Thymus (tissue), 14 donors: ENCODE measurements at places on chromosomes 16 and 17. TPM values are rescaled to one million over a fixed set of nuclear protein-coding genes. Genes with fewer than 3 reads are reported as not detected.

DNA sequence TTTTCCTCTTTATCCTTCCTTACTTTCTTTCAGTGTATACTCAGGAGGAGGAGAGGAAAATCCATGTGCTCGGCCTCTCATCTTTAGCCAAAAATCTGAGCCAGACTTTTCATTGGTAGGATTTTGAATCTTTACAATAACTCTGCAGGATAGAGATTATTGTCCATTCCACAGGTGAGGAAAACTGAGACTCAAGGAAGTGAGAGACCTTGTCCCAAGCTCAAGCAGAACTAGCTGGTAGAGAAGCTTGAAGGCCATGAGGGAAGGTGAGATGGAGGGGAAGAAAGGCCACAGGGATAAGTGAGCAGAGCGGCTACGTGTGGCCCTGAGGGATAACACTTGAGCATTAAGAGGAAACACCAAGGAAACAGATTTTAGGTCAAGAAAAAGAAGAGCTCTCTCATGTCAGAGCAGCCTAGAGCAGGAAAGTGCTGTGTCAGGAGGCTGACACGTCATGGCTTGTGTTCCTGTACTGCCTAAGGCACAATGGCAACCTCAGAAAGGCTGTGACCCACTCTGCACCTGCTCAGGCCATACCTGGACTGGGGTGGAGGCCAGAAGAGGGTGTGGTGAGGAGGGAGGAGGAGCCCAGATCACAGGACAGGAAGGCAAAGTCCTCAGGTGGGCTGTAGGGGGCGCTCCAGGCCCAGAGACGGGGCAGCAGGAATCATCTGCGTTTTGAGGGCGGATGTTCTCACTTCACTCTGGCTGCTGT lies 11.9 kb downstream of the MT4 start:
- DNase-seq, result peak; percentile 36

DNA sequence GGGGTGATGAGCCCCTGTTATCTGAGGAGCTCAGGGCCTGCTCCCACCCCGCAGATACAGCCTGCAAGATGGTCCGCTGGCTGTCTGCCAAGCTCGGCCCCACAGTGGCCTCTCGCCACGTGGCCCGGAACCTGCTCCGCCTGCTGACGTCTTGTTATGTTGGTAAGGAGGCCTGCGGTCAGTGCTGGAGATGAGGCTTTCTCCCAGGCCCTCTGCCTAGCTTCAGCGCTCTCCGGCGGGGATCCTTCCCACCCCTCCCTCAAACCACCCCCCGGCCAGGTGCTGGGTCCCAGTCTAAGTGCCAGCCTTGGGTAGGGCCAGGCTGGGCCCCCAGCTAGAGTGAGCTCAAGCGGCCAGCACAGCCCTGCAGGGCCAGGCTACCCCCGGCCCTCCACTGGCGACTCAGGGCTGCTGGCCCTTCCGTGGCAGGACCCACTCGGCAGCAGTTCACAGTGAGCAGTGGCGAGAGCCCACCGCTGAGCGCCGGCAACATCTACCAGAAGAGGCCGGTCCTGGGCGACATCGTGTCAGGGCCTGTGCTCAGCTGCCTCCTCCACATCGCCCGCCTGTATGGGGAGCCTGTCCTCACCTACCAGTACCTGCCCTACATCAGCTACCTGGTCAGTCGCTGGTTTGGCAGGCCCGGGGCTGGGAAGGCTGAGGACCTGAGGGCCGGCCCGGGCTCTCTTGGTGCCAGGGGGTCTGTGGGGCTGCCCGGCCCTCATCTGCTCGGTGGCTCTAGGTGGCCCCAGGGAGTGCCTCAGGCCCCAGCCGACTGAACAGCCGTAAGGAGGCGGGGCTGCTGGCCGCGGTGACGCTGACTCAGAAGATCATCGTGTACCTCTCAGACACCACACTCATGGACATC lies 6.1 kb downstream of the WDR81 start:
- DNase-seq, result no peak

- DNase-seq, result no peak
Observed at GRCh38 chr17:67476787-67477335, 99.8 kb downstream of the PITPNC1 start.

Gene SBK1
- 2.0 TPM for total RNA-seq

Gene CLEC18C
- total RNA-seq, result 0.05 TPM

Gene TRPV3
- 0.38 TPM for total RNA-seq

- DNase-seq, result no peak
Observed at GRCh38 chr16:67415872-67416793, at the start of gene ZDHHC1. Gene ZDHHC1 (minus strand): TSS chr16:67416477. CDS start chr16:67407775, 8,702 bp downstream.

Gene PRKCB
- total RNA-seq, result 57.4 TPM
